ENCODE measurements at places on chromosomes 7 and 10.

GRCh38 chr7:38655833-38656774, 24.9 kb upstream of the AMPH start:
- no peak for DNase-seq

DNA sequence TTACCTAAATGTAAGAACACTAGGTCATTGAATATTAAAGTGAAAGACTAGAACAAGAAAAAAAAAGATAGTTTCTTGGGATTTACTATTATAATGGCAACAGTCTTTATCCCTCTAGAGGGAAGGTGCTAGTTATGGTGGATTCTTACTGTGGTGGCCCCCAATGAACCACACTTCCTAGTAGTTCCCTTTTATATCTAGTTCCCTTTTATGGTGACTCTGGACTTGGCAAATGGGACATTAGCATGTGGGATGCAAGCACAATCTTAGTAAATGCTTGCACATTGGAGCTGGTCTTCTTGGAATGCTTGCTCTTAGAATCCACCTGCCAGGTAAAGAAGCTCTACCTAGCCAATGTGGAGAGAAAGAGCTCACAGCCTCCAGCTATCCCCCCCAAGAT, 430.2 kb downstream of the LRMDA start:
- no peak for DNase-seq

DNA sequence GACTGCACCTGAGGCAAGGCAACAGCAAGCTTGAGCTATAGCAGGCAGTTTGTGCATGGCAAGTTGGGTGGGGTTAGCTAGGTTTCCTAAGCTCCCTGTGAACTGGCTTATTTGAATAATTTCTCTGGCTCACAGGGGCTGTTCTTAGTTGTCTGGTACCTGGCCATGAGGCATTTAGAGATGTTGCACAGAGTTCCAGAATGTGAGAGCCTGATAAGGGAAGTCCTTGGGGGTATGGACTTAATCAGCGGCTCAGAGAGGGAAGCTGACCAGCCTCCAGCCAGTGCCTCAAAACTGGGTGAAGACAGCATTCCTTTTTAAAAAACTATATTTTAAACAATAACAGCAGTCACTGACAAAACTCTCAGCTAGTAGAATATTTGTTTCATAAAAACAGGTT, 307.4 kb downstream of the FZD1 start:
- DNase-seq: no peak

DNA sequence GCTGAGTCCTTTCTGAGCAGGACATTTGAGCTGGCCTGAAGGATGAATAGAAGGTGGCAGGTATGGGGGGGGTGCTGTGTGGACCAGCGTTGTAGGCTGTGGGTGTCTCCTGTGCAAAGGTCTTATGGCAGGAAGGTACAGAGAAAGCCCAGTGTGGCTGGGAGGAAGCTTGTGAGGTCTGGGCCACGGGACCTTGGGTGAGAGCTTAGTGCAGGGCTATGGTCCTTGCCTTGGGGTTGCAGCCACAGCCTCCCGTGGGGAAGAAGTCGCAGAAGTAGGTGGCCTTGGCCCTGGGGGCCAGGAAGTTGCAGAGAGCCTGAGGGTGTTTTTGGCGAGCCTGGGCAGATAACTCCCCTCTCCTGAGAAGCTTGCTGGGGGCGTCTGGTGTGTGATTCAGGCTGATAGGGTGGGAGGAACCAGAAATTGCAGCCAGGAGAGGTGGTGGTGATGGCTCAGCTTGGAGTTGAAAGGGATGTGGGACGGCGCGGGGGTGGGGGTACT, 172.0 kb upstream of the TNRC18 start:
- no peak for DNase-seq

- DNase-seq: peak; percentile 62
Measured at GRCh38 chr7:91941450-91941849, 788 bp downstream of the AKAP9 start.

DNA sequence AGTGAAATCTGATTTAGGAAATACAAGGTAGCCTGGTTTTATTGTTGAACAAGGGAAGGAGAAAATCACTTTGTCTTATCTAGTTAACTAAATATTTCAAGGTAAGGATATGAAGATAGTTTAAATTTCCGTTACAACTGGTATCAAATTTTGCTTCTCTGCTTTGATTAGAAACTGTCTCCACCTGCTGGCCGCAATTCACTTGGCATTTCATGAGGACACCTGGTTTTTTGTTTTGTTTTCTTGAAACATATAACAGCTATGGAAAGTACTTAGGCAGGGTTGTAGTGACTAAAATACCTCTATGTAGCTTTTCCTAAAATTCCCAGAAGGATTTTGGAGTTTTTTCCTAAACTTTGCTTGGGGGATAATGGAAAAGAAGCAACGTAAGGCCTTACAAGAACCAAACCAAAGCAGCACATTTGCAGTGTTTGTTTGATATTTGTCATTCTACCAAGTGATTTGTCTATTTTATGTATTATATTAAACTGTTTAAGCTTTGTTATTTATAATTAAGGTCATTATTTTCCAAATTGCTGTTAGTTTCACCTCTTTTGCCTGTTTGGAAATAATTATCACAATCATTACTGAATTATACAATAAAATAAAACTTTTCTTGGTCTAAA, 73.6 kb downstream of the AHCYL2 start:
- peak; percentile 45 for DNase-seq

DNA sequence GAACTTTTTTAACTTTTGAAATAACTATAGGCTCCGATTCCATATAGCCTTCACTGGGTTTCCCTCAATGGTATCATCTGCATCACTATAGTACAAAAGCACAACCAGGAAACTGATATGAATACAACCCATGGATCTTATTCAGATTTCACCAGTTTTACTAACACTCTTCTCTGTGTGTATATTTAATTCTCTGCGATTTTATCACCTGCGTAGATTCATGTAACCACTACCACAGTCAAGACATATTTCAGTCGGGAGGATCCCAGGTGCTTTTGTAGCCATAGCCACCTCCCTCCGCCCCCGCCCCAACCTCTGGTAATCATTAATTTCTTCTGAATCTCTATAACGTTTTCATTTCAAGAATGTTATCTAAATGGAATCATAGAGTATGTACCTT, 82.8 kb upstream of the C7orf33 start:
- no peak for DNase-seq

- no peak for DNase-seq
Measured at GRCh38 chr10:46537309-46537708, 19.1 kb downstream of the GPRIN2 start.

GRCh38 chr10:6064119-6064518, 2.0 kb upstream of the IL2RA start:
- no peak for DNase-seq

GRCh38 chr10:90642136-90642535, 215.7 kb downstream of the HTR7 start:
- no peak for DNase-seq

DNA sequence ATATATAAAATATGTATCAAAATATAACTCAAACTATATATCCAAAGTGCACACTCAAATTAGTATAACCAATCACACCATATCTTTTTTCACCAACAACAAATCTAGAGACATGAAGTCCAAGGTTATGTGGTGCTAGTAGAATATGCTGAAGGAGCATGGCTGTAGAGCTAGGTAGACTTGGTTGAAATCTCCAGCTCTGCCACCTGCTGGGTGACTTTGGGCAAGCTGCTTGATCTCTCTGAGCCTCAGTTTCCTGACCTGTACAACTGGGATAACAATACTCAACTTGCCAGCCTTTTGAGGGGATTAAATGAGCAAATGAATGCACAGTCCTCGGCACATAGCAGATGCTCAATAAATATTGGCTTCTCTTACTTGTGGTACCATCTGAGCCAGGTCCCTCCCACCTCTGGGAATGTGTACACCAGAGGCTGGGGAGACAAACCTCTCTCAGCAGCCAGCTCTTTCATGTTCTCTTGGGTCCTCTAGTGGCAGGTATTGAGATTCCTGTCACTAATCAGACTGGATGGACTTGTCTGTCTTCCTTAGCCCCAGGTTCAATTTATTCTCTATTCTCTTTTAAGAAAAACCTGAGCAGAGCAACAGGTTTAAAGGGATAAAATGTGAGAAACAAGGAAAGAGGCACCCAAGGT, 94.3 kb upstream of the PDE1C start:
- DNase-seq: peak; percentile 48

- DNase-seq: no peak
Measured at GRCh38 chr10:118692872-118693271, 61.9 kb downstream of the CACUL1 start.

- no peak for DNase-seq
Measured at GRCh38 chr10:71736570-71736952, 17.0 kb upstream of the C10orf105 start.

Data from WERI-Rb-1 (cell line).